ENCODE measurements at places on chromosomes 11 and 22. TPM values are rescaled to one million over a fixed set of nuclear protein-coding genes. Genes with fewer than 3 reads are reported as not detected.

DNA sequence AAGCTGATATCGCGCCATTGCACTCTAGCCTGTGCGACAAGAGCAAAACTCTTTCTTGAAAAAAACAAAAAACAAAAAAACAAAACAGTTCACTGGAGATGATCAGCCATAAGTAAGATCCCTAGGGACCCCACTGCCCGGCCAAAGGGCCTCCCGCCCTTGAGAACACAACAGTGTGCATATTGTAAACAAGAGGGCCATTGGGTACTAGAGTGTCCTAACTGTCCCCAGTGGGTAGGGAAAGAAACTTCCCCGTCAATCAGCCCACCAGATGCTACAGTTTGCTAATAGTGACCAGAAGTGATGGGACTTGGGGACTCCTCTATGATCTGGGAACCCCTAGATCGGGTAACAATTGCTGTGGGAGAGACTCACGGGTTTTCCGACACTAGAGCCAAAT is 3.7 kb upstream of the ACY3 start:
- DNase-seq, result no peak

PARVA gene
- 159 TPM for total RNA-seq

HBB gene
- total RNA-seq, result 2,087 TPM

DNA sequence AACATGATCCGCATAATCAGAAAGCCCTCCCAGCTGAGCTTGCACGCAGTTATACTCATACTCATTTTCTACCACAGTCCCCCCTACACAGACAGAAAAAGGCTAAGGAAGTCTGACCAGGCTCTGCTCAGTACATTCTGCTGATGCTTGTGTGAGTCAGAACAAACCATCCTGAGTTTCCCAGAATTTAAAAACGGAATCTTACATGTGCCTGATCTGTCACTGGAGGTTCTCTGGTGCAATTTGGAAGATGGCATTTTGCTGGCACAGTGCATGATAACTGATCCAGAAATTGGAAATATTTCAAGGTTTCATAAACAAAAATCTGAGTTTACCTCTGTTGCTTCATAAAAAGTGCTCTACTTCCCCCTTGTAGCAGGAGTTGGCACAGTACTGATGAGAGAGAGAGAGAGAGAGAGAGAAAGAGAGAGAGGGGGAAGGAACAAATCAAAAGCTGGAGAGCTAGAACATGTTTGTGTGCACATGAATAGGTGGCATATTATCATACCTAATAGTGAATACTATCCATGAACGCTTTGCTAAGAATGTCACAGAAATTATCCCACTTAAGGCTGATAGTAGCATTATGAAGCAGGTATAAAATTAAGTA is 1085.3 kb downstream of the DLG2 start:
- DNase-seq, result no peak

EIF4G2 gene
- total RNA-seq, result 615 TPM

UBQLNL gene
- 0.88 TPM for total RNA-seq

All from aorta (tissue), 5 donors.